ENCODE measurements at places on chromosomes 3 and 15.

GRCh38 chr3:117750674-117751269 lies 1041.2 kb downstream of the TUSC7 start:
- DNase-seq, result no peak

- no peak for DNase-seq
Observed at GRCh38 chr3:156250550-156250949, 130.2 kb downstream of the KCNAB1 start.

GRCh38 chr3:126112531-126113237 lies 28.8 kb upstream of the SLC41A3 start:
- no peak for DNase-seq

DNA sequence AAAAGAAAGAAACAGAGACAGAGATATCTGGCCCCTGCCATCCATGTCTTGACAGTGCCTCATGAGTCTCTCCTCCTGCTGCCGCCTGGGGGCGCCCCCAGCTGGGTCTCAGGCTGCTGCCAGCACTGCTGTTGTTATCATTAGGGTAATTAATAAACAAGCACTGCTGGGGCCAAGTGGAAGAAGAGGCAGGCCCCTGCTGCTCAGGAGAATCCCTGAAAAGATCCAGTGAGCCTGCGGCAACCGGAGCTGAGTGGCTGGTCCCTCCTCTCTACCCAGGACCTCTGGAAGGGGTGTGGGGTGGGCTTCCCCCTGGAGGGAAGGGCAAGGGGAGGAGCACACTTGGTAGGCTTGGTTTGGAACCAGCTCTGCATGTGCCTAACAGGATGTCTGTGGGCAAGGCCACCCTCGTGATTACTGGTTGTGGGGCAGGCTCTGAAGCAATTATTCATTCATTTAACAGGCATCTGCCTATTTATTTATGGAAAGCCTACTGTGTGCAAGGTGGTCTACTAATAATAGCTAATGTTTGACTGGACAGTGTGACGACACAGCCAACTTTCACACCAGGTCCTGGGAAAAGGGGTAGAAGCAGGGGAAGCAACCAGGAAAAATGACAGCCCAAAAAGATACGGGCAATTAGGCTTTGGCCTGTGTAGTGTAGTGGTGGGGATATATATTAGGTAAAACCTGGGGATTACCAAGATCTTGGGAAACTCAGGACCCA lies 1.2 kb upstream of the TYRO3 start:
- DNase-seq, result no peak

DNA sequence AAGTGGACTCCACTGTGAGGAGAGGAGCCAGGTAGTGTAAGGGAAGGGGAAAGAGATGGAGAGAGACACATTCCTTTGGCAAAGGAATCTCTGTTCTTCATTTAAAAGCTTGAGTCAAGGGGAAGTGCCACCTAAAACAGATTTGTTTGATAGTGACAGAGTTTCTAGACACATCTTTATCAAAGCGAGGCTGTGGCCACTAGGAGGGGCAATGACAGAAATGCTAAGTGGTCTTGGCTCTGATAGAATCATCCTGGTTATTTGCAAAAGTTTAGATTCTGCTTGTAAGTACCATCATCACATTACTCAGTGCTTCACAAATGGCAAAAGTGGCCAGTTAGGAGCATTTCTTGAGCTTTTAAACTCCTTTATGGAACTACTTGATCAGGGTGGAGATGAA lies 261.4 kb downstream of the CNTN3 start:
- DNase-seq, result no peak

- DNase-seq, result peak; percentile 1
Observed at GRCh38 chr3:105040026-105040622, 326.6 kb upstream of the ALCAM start.

- no peak for DNase-seq
Observed at GRCh38 chr3:52366527-52366926, 50.4 kb downstream of the DNAH1 start.

GRCh38 chr3:143439817-143440216 lies 320.2 kb downstream of the CHST2 start:
- DNase-seq, result no peak

DNA sequence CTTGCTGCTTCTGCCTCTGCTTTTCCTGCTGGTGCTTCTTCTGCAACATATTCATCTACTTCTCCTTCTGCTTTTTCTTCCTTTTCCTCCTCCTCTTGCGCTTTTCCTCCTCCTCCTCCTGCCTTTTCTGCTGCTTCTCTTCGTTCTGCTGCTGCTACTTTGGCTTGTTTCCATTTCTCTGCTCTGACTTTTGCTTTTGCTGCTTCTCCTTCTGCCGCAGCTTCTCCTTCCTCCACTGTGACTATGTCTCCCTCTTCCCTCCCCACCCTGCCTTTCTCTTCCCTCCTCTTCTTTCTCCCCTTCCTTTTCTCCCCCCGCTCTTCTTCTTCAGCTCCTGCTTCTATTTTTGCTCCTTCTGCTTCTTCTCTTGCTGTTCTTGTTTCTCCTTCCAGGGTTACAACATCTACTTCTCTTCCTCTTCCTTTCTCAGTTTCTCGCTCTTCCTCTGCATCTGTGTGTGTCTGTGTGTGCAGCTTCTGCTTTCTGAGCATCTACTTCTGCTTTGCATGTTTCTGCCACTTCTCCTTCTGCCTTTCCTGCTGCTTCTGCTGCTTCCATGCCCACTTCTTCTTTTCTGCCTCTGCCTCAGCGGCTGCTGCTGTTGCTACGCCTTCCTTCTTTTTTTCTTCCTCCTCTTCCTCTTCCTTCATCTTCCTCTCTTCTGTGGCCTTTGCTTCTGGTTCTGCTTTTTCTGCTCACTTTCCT lies 51.4 kb downstream of the FAM43A start:
- DNase-seq, result no peak

DNA sequence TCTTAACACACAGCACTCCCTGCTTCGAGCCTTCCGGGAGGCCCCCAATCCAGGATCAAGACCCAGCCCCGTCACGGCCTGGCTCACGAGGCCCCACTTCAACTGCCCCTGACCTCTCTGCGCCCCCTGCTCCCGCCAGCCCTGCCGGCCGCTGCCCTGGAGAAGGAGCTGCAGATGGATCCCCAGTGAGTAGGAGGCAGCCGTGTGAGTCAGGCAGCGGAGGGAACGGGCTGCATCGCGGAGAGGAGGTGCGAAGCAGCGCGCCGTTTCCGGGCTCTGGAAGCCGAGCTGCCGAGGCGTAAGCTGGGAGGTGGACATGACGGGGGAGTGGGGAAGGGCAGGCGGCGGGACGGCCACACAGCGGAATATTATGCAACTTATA lies 133.4 kb downstream of the TPRA1 start:
- DNase-seq, result peak; percentile 16

DNA sequence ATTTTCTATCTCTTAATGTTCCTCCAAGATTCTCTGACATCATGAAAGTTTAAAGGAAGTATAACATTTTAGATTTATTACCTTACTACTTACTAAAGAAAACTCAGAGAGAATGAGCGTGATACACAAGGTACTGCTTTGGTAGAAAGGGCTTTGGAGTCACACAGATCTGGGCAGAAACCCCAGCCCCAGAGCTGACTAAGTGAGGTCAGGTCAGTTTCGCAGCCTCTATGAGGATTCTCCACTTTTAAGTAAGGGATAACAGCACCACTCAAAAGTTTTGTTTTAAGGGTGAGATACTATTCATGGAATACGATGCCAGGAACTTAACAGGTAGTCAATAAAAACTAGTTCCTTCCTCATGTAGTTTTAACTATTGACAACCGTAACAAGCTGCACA lies 76.1 kb downstream of the CLDN11 start:
- no peak for DNase-seq

DNA sequence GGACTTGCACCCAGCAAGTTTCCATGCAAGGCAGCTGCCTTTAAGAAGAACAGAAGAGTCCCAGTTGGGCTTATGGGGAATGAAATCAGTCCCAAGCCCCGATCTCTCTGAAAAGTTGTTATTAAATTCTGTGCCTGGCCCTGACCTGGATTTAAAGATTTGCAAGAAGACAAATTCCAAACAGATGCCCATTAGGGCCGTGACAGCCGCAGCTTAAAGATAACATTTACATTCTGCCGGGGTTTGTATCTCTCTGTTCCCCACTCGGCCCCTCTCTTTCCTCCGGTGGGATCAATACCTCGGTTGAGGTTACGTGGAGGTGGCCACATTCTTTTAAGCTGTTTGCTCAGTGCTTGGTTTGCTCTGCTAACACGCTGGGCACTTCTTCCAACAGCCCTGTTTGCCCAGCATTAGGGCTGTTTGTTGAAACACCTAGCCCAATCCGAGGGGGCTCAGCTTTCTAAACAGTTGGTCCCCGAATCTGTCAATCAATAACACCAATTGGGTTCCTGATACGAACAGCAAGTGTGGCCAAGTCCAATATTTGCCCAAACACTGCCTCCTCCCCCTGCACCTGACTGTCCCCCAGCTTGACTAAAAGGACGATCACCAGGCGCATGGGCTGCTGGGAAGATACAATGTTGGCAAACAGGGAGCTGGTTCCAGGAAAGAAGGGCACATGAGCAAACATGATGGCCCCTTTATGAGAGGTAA lies 108.6 kb downstream of the RPLP1 start:
- no peak for DNase-seq

GRCh38 chr3:188026191-188026968 lies 127.6 kb upstream of the LPP start:
- DNase-seq, result no peak

- DNase-seq, result no peak
Observed at GRCh38 chr3:122929188-122930062, 98.1 kb downstream of the SEMA5B start.

GRCh38 chr3:114942773-114943172 lies 204.3 kb downstream of the ZBTB20 start:
- DNase-seq, result no peak

GRCh38 chr3:186342197-186342596 lies 19.8 kb downstream of the DGKG start:
- no peak for DNase-seq

- DNase-seq, result no peak
Observed at GRCh38 chr3:60801307-60801706, 449.9 kb downstream of the FHIT start.

DNA sequence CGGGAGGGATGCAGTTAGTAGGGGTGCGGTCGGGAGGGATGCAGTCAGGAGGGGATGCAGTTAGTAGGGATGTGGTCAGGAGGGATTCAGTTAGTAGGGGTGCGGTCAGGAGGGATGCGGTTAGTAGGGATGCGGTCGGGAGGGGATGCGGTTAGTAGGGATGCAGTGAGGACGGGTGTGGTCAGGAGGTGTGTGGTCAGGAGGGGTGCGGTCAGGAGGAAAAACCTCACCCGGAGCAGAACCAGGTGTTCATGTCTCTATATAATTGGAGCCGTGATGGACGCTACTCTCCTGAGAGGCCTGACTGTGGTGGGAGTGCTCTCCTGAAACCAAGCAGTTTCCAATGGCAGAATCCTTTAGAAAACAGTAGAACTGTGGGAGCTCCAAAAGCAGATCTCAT lies 95.8 kb downstream of the BDH1 start:
- no peak for DNase-seq

GRCh38 chr3:71441925-71442651 lies 141.4 kb downstream of the FOXP1 start:
- no peak for DNase-seq

GRCh38 chr3:87805670-87806069 lies 253.1 kb downstream of the CGGBP1 start:
- DNase-seq, result no peak

GRCh38 chr3:149934524-149934923 lies 36.2 kb downstream of the PFN2 start:
- peak; percentile 46 for DNase-seq

DNA sequence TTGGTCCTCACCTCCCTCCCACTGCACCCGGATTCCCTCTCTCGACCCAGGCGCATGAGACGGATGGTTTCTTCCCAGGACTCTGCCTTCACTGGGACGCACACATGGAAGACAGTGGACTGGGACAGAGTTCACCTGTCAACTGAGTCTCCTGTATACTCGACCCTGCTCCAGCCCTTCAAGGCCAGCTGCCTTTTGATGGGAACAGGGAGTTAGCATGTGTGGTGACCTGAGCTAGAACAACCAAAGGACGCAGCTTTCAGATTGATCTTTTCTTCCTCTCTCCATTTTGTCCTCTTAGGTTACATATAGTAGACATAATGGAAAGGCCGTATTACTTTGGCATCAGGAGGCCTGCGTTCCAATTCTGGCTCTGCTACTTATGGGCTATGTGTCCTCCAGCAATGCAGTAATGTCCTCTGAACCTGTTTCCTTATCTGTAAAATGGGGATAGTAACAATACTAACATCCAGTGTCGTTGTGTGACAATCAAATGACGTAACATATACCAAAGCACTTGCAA lies 94.1 kb downstream of the PEX5L start:
- no peak for DNase-seq

GRCh38 chr3:69033470-69033869 lies 18.7 kb downstream of the TMF1 start:
- peak; percentile 49 for DNase-seq

DNA sequence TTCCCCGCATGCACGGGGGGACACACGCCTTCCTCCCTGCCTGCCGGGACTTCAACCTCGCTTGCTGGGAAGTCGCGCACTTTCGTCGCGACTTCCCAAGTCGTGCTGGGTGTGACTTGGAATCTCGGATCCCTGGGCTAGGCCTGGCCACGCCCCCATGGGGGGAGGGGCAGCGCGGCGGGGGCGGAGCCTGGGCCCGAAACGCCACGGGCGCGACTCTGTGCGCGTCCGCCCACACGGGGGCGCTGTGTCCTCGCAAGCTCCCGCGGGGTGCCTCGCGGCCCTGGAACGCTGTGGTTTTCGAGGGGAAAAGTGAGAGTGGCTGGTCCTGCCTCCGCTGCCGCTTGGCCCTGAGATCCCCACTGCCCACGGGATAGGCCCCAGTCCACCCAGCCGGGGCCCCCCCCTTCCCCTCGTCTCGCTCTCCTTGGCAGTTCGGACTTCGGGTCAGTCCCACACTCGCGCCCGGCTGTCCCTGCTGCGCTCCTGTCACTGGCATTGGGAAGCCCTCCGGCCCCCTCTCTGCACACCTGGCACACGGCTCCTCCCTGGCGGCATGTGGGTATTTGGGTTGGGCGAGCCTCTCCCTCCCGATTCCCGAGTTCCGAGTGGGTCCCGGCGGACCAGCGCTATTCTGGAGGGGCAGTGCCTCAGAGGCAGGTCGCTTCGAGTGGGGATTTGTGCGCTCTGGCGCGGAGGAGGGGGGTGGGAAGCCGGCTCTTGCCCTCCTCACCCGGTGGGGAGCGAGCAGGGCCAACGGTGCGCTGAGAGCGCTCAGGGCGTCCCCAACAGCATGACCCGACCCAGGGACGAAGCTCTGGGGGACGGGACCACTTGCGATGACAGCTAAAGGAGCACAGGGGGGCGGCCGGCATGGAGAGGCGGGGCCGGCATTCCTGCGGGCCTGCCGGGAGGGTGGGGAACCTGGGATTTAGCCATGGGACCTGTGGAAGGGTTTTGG lies 23.6 kb downstream of the SEC61A1 start:
- DNase-seq, result peak; percentile 54

DNA sequence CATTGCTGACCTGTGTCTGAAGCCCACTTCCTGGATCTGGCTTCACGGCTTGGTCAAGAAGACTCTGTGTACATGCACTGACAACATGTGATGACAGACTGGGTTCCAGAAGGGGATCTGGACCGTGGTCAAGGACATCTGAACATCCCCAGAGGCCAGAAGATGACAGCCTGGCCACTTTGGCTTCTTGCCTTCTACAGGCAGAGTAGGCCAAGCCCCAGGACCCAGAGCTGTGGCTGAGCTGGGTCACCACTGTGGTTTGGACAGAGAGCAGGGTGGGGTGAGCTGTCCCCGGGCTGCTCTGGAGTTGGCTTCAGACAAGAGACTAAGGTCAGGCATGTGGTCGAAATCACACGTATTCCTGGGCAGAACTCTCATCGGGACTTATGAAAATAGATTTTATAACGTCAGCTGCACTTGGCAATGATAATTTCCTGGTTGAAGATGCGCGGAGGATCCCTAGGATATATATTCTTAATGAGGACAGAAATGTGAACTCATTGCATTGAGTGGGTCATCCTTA lies 114.1 kb upstream of the FRMD4B start:
- no peak for DNase-seq
